ENCODE measurements at places on chromosomes 12 and 14.

DNA sequence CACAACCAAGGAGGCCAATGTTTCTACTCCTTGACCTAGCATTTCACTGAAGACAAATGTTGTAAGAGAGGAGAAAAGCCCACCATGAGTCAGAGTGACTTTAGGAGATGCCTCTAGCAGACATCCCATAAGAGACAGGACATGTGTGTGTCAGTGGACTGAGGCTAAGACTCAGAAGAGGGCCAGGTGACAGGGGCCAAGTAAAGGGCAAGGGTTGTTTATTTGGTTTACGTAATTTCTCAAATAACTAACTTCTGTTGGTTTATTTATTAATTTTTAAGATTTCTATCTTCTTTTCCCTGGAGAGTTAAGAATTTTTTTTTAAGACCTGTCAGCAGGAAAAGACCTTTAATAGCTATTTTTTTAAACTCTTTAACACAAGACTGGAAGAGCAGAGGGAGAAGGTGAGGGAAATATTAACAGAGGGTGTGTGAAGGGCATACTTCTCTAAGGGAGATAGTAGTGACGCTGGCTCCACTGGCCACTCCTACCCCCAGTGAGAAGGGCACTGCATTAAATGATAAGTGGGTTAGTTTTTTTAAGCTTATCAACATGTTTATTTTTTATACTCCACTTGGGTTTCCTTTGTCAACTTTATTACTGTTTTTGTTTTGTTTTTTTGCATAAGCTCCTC is 3.4 kb downstream of the PNP start:
- no peak for DNase-seq

DNA sequence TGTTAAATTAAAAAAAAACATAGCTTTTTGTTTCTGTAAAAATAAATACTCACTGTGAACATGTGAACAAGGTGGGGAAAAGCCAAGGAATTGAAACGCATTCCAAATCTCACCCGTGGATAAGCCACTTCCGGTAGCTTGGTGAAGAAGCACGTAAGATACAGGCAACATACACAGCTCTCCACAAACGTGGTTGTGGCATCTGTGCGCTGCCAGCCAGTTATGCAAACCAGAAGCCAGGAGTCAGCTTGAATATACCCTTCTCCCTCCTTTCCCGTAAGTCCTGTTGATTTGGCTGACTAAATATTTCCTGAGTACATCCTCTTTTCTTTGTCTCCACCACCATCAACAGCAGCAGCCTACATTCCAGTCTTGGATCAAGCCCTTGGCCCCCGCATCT is 486.2 kb downstream of the VRK1 start:
- no peak for DNase-seq

DNA sequence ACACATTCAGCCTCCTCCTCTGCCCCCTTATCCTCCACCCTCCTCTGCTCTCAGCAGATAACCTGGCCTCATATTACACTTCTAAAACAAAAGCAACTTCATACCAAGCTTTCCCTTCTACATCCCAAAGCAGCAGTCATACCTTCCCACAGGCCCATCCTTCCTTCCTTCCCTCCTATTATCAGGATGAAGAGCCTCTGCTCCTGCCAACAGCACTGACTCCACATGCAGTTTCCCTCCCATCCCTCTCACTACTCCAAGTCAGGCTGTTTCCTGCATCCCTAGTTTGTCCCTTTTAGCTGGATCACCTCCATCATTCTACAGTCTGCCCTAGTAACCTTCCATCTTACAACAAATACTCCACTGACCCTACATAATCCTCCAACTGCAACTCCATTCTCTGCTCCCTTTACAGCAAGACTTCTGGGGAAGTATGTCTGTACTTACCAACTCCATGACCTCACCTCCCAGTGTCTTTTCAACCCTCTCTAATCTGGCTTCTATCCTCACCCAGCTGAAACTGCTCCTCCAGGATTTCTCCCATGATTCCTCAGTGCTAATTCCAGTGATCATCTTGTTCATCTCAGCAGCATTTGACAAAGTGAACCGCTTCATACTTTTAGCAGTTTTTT is 4.9 kb upstream of the YEATS4 start:
- no peak for DNase-seq

GRCh38 chr12:108847705-108848104 is 9.7 kb downstream of the SSH1 start:
- DNase-seq, result no peak

DNA sequence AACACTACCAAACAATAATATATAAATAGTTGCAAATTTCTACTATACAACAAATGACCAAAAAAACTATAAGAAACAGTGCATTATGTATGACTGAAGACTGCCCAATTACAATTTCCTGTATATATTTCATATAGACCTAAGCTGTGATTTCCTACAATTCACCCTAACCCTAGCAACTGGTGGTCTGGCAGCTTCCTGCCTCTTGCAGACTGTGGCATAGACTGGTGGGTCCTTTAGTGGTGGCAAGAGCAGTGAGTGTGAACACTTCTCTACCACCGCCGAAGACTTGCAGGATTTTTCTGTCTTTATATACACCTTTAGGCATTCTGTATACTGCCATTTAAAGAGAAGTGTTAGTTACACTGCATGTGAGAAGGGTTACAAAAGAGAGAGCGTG is 43.6 kb upstream of the CMAS start:
- DNase-seq, result no peak

GRCh38 chr14:103022002-103022684 is 35.2 kb downstream of the CDC42BPB start:
- no peak for DNase-seq

GRCh38 chr12:92003701-92004100 is 141.9 kb downstream of the BTG1 start:
- no peak for DNase-seq

DNA sequence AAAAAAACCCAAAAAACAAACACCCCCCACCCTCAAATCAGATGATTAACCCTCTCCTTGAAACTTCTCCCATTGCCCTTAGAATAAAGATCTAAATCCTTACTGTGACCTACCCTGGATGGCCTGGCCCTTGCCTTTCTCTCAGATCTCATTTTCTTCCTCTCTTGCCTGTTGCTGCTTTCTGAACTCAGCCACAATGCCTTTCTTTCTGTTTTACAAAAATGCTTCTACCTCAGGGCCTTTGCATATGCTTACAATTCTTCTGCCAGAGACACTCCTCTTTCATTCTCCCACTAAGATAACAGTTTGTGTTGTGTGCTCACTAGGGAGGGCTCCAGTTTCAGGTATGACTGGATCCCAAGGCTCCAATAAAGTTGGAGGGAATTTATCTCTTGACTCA is 108.3 kb downstream of the PTPN11 start:
- no peak for DNase-seq

- DNase-seq, result no peak
These were observed 637.8 kb downstream of the DIO2 start for GRCh38 chr14:79573486-79573885.

- no peak for DNase-seq
These were observed 48.8 kb upstream of the SEL1L start for GRCh38 chr14:81582420-81582819.

GRCh38 chr14:71586131-71586897 is 345.9 kb upstream of the RGS6 start:
- no peak for DNase-seq

- DNase-seq, result no peak
These were observed 1.4 kb upstream of the ARHGDIB start for GRCh38 chr12:14962797-14963196.

DNA sequence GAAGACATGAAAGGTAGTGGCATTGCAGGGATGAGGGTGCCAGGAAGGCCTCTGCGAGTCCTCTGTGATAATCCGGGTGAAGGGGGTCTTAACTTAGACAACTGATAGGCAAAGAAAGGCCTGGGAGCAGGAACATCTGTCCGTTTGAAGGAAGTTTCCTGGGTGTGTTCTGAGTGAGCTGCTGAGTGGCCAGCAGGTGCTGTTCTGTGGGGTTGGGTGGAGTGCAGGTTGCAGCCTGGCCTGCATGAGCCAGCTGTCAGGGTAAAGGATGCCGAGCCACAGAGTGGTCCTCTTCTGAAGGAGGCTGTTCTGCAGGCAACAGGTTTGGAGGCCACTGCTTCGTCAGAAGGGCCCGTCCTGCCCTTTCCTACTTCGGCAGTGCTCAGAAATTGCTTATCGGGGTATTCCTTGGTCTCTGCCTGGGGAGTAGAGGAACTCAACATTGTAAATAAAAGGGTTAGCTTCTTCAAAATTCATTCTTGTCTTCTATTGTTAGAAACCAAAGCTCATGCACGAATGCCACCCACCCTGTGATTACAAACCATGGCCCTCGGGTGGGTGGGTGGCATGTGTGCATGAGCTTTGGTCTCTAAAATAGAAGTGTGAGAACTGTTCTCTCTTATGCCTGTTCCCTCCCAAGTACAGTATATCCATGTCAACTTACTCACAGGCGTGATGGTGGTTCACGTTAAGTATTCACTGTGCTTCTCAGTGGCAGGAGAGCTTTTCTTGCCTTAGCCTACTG is 118.9 kb downstream of the CHST11 start:
- DNase-seq, result no peak

DNA sequence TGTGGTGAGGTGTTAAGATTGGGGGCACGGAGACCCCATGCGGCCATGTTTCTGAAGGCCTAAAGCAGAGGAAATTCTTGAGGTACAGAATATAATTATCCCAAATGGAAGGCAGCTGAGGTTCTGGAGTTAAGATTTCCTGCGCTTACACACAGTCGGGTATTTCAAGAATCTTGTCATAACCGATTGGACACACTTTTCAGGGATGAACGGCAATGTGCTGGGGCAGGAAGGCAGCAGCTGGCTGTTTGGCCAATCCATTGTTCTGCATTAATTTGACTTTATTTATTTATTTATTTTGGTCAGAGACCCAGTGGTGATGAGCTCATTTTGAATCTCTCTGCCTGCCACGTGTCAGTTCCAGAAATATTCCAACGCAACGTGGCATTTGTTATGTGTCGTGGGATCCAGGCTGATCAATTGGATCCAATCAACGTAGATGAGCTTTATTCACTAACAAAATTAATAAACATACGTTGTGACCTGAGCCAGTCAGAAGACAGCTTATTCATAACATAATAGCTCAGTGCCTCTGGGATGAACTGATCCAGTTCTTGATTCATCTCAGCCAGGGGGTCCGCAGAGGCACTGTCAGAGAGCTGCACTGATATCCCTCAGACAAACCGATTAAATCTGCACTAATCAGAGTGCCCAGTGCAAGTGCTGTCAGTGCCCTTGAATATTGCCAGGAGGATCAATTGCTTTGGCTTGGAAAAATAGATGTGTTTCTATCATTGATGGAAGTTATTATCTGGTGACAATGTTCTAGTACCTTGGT is 181.0 kb downstream of the KTN1 start:
- DNase-seq, result no peak

DNA sequence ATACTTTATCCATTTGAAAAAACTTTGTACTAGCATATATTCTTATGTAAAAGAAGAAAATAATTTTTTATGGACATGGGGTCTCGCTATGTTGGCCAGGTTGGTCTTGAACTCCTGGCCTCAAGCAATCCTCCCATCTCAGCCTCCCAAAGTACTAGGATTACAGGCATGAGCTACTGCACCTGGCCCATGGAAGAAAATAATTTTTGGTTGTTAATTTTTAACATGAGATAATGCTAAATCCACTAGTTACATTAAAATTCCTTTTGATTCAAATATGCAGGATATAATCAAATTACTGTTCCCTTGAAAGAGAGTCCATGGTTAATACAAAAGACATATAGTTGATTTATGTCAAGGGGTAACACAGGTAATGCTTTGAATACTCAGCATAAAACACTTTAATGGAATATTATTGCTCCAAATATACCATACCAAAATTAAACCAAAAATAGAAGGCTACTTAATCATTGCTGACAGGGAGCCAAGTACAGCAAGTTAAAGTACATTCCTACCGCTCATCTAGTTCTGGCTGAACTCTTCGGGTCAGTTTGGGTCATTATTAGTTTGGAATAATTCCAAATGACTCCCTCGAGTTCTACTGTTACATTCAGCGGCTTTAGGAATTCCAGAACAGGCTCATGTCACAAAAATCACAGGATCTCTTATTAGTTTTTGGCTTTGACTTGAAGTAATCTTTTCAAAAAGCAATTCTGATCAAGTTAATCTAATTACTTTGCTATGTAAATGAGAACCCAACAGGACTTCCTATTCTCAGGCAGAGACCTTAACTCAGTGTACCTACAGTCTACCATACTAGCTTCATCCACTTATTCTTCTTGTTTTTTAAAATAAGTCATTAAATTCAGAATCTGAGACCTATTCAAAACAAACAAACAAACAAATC is 6.1 kb downstream of the SOS2 start:
- no peak for DNase-seq

DNA sequence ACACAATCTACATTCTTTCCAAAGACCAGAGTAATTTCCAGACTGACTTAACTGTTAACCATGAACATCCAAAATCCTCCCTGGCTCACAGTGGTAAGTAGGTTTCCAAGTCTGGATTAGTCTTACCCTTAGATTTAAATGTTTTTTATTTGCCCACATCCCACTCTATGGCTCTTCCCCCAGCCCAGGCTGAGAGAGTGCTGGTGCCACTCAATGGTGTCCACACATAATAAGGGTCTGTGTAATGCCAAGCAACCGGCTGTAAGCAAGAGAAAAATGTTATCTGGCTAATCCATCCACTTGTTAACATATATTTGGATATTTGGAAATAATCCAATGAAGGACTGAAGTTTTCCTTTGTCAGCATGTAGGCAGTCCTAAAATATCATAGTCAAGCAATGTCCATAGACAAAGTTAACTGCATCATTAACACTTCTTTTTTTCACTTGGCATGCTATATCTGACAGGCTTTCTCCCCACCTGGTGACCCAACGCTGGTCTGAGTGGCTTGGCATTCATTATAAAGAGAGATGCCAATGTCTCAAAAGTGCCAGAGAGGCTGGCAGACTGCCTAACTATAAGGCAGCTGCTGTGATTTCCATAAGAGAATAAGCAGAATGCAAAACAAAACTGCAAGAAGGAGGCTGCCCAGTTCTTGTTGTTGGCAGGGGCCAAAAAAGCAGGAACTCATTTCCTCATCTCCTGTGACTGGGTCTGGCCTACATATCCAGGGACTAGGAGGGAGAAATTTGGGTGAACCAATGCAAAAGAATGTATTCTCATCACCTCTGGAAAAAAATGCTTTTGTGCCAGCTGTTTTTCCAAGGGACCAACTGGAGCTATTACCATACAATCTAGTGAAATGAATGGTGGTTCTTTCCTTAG is 13.9 kb upstream of the HOXC13 start:
- no peak for DNase-seq

GRCh38 chr14:65277027-65277426 is 135.5 kb upstream of the FUT8 start:
- DNase-seq, result no peak

GRCh38 chr12:131287015-131287937 is 333.6 kb downstream of the ADGRD1 start:
- no peak for DNase-seq

DNA sequence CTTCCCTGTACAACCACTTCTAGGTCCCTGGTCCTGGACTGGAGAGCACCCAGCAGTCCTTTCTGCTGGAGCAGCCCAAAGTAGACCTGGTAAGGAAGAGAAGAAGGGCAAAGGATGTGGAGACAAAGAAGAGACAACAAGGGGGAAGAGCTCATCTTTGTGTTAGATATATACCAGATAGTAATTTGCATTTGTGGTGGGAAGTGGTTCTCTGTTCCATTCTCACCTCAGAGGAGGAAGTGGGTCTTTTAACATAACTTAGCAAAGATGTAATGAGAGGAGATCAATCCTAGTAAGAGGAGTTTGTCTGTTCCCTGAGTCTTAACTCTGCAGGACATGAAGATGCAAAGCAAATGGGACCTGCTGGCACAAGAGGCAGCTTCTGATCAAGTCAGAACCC is 8.0 kb downstream of the CCDC198 start:
- no peak for DNase-seq

Data from activated naive CD4-positive, alpha-beta T cell (primary cell).